A673 (cell line): ENCODE measurements at places on chromosomes 6 and 20. TPM values are rescaled to one million over a fixed set of nuclear protein-coding genes. Genes with fewer than 3 reads are reported as not detected.
A peak's percentile ranks its signal among the peaks of the same experiment; 100 is the strongest.

MYH7B gene
- total RNA-seq = 0.34 and 1.1 TPM in 2 replicates

MAS1L gene
- total RNA-seq = not detected in 2 replicates

RSPO3 gene
- 0.39 and 0.52 TPM in 2 replicates for total RNA-seq

ADGRF1 gene
- total RNA-seq = not detected in 2 replicates

DDX39B gene
- 558 and 594 TPM in 2 replicates for total RNA-seq

SMLR1 gene
- not detected in 2 replicates for total RNA-seq

SAMHD1 gene
- 10.0 and 10.9 TPM in 2 replicates for total RNA-seq

BICRAL gene
- total RNA-seq = 6.9 and 7.9 TPM in 2 replicates

TULP4 gene
- total RNA-seq = 76.0 and 82.0 TPM in 2 replicates

VPS52 gene
- total RNA-seq = 58.2 and 60.8 TPM in 2 replicates

- no peak for DNase-seq
These were observed 70.5 kb upstream of the FAM184A start for GRCh38 chr6:119148825-119149525.

DNA sequence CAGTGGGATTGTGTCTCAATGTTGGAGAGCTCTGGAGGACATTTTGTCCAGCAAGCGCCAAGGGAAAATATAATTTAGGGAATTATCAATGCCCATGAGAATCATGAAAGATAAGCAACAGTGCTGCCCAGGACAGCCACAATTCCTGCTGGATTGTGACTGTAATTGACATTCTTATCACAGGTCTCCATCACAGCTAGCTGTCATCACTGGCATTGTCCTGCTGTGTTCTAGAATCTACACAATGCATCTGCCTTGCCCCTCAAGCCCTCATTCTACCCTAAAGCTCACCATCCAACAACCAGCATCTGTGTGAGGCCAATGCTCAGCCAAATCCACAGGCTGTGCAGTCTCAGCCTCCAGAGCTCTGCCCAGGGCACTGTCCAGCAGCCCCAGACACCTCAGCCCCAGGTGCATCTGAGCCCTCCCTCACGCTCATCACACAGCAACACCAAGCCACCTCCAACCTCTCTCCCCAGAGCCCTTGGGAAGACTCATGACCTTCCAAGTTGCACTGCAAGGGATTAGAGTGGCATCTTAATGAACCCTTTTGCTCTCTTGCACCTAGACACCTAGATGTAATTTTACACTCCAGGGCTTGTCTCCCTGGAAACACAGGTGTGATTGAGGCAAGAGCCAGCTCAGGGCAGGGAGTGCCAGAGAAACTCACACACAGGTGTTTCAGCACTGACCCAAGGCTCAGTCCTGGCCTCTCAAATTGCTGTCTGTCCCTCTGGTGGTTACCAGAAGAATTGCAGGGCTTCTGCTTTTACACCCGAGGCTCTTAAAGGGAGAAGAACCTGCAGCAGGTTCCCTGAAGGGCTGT is 85.2 kb upstream of the PHACTR3 start:
- peak; percentile 63 for DNase-seq

GRCh38 chr6:129638055-129638684 is 71.8 kb downstream of the ARHGAP18 start:
- peak; percentile 40 for DNase-seq

DNA sequence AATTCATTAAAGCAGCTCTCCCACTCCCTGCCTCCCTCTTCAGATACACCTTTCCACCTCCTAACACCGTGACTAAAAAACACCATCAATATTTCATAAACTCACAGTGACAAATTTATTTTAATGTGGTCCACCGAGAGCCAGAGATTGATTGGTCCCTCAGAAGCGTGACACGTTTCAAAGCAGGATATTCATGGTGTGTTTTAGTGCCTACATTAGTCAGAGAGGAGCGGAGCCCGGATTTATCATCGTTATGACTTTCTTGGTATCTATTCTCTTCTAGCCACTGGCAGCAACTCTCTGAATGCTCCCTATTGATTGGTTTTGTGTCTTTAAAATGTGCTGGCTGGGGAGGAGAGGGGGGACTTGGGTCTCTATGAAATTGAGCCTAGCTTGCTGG is 265.3 kb downstream of the DHX35 start:
- no peak for DNase-seq

GRCh38 chr6:147977851-147978465 is 364.7 kb upstream of the SASH1 start:
- no peak for DNase-seq

- DNase-seq = no peak
These were observed 11.4 kb downstream of the NPBWR2 start for GRCh38 chr20:64095927-64096326.

GRCh38 chr6:132021552-132022375 is 70.6 kb upstream of the CCN2 start:
- DNase-seq = no peak

DNA sequence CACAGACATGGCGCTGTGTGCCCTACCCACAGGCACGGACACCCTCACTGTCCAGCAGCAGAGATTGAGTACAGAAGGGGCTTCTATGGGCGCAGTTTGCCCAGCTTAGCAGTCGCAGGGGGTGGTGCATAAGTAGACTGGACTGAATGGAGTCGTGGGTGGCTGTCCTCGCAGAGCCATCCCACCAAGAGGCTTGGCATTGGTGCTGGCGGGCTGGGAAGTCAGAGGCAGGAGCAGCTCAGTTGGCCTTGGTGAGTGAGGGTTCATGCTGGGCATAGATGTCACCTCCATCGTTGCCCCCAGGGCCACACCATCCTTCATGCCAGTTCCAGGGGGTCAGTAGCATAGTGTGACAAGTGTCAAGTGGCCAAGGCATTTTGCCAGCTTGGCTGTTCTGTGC is 25.2 kb downstream of the SUMO4 start:
- DNase-seq = no peak

DNA sequence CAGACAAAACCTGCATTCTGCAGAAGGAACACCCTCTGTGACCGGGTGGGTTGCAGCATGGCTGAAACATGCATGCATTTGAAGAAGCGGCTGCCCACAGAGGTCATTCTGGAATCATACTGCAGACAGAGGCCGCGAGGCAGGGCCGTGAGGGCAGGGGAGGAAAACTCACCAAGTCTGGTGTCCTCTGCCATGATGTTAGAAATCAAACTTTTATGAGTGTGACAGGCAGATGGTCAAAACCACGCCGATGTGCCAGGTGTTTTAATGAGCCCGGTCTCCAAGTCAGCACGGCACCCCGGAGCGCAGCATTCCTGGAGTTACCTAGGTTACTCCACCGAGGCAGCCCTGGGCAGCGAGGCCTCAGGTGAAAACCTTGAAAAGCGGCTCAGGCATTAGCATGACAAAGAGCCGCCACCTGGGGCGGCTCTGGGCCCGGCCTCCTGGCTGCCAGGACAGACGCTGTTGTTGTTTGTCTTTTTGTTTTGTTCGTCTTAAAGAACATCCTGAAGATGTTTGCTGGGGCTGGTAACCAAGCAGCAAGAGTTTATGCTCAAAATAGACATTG is 255.6 kb downstream of the ERMARD start:
- DNase-seq = no peak

DNA sequence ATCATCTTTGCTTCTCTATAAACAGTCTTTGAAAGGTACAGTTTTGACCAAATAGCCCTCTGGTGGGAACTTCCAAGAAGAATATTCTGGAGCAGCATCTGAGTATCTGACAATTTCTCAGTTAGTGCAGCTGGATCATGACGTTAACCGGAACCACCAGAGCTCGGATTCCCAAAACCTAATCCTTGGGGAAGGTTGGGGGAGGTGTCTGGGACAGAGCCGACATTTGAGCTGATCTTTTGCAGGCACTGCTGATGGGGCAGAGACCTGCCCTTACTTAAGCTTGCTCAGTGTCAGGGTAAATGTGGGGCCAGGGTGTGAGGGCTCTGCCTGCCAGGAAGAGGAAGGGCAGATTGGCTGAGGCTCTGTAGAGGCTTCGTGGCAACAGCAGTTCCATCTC is 416.6 kb downstream of the DHX35 start:
- no peak for DNase-seq

GRCh38 chr6:156652231-156652750 is 124.9 kb upstream of the ARID1B start:
- no peak for DNase-seq

DNA sequence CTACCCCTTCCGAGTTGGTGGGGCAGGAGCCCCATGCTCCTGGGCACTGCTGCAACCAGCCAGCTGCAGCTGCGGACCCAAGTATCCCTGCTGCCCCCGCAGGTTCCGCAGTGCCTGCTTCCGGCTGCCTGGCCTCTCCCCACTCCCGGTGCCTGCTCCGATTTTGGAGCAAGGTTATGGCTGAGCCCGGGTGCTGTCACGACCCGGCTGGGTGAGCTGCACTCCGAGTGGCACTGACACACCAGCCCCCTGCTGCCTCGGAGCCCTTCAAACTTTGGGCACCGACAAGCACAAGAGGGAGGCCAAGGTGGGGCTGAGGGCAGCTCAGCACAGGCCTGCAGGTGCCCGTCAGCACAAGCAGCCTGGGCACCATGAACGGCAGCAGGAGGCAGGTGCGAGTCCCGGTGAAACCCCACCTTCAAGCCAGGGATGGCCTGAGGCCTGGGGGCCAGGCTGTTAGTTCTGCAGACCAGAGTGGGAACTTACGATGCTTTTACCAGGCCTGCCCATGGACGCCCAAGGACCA is 25.9 kb upstream of the HACE1 start:
- no peak for DNase-seq

DNA sequence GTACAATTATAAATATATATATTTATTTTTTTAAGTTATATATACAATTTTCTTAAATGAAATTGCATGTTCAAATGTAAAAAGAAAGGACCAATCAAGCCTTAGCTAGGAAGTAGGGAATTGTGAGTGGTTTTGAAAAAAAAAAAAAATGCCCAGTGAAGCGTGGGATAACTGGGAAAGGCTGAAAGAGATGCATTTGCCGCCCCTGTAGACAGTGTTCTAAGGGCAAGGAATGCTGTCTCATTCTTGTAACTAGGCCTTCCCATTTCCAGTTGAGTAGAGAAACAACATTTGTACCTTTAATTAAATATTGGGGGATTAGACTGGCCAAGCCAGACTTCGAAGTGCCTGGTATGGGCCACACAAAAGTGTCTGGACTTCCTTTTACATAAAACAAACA is 430.1 kb upstream of the SLC35B3 start:
- DNase-seq = no peak

- peak; percentile 29 for DNase-seq
These were observed 63.7 kb upstream of the BEND3 start for GRCh38 chr6:107179004-107179403.

- no peak for DNase-seq
These were observed 924.1 kb downstream of the EPHA7 start for GRCh38 chr6:92495242-92495641.

DNA sequence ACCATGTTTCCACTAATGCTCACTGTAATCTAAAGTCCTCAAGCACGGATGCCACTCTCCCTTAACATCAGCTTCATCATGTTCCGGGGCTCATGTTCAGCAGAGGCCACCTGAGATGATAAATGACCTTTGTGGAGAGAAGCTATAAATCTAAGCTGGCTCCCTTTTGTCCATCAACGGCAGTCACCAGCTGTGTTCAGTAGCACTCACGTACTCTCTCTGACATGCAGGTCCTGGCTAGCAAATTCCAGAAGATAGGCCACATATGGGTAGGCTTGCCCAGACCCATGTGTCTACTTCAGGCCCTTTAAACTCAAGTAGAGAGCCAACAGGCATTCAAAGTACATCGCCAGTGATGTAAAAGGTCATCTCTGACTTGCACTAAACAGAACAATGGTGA is 38.6 kb downstream of the MYLK4 start:
- no peak for DNase-seq

GRCh38 chr6:106106276-106107042 is 20.3 kb downstream of the PRDM1 start:
- DNase-seq = no peak

DNA sequence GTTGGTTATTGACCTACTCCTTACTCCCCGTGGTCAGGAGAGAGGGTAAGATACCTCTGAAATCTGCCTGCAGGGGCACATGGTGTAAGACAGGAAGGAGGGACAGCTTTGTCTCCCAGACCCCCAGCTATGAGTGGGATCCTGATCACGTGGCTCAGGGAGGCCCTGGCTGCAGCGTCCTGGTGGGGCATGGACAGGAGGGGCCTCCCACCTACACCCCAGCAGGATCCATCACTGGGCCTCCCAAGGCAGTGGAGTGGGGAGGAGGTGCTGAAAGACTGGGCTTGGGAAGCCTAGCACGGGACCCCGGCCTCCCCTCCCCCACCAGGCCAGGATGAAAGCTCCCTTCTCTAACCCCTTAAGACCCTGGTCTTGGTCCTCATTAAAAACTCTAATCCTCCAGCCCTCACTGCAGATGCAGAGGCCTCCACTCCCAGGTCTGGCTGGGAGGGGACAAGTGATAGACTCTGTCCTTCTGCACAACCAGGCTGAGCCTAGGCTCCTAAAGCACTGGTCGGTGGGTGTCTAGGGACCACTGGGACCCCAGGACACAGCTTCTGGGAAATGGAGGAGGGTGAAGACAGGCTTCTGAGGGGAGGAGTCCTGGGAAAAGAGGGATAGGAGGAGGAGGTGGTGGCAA is 29.6 kb upstream of the VEGFA start:
- DNase-seq = no peak

- DNase-seq = no peak
These were observed 59.7 kb downstream of the ISM1 start for GRCh38 chr20:13280609-13281324.

GRCh38 chr6:16474772-16475493 is 236.5 kb downstream of the GMPR start:
- DNase-seq = no peak

DNA sequence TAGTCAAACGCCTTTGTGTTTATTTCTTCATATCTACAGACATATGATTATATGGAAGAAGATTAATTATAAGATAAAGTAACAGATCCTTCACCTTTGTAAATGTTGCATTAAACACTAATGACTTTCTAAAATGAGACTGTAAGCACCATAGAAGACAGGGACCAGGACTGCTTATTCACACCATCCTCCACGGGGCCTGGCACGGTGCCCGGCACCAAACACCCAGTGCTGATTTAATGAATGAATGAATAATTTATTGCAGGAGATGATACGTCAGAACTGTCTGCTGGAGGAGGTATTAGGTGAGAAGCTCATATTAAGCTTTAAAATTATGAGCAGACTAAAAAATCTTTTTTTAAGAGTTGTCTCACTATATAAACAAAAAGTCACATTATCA is 88.3 kb downstream of the SLX4IP start:
- peak; percentile 82 for DNase-seq

DNA sequence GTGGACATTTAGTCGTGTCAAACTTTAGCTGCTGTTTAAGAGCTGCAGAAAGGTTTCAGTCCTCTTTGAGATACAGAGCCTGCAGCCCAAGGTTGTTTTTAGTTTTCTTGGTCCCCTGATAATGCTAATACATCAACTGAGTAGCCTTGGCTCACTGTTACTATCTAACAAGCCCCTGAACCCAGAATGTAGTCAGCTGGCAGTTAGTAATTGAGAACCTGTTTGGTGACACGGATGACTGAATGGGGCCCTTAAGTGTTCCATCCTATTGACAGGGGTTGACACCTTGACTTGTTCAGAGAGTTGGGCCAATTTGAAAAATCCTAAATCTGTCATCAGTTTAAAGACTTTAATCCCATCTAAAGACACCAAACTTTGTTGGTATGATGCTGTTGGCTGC is 2.8 kb downstream of the RTN4IP1 start:
- no peak for DNase-seq

- DNase-seq = no peak
These were observed 202.6 kb upstream of the MYLIP start for GRCh38 chr6:15926256-15926655.
